T-helper 2 cell treated with Interferon-gamma antibody and Interleukin-4, amounts not matched to agents 100 ng/mL and 5 ng/mL, for 36 hours (primary cell): ENCODE measurements at places on chromosomes 13 and 19. TPM values are rescaled to one million over a fixed set of nuclear protein-coding genes. Genes with fewer than 3 reads are reported as not detected.

KLK8 gene
- not detected in 2 replicates for total RNA-seq

SIGLEC12 gene
- total RNA-seq, result 1.1 and 1.4 TPM in 2 replicates

CCNA1 gene
- 13.5 and 14.1 TPM in 2 replicates for total RNA-seq

KIR3DL2 gene
- total RNA-seq, result 0.73 and 0.93 TPM in 2 replicates

KCNN4 gene
- 36.9 and 39.9 TPM in 2 replicates for total RNA-seq

MEX3D gene
- 12.0 and 12.1 TPM in 2 replicates for total RNA-seq

GFY gene
- total RNA-seq, result not detected in 2 replicates

SLC8A2 gene
- 0.07 and 0.39 TPM in 2 replicates for total RNA-seq

ZNF136 gene
- total RNA-seq, result 13.2 and 13.3 TPM in 2 replicates

KLK11 gene
- not detected in 2 replicates for total RNA-seq

ZNF226 gene
- 13.7 and 14.2 TPM in 2 replicates for total RNA-seq

KLK4 gene
- total RNA-seq, result not detected in 2 replicates

APC2 gene
- 0.05 TPM in 2 replicates for total RNA-seq

ZNF30 gene
- 2.2 and 2.8 TPM in 2 replicates for total RNA-seq

LHB gene
- total RNA-seq, result not detected in 2 replicates

KLF1 gene
- 0.11 and 0.32 TPM in 2 replicates for total RNA-seq

SIGLECL1 gene
- not detected in 2 replicates for total RNA-seq

NOP53 gene
- total RNA-seq, result 286 and 295 TPM in 2 replicates

IGFL2 gene
- total RNA-seq, result 0.30 TPM in 1 of 2 replicates, not detected in the other

ITGBL1 gene
- total RNA-seq, result not detected in 2 replicates

MIR17HG gene
- 9.8 and 10.1 TPM in 2 replicates for total RNA-seq

MLLT1 gene
- total RNA-seq, result 47.1 and 53.2 TPM in 2 replicates

FFAR2 gene
- not detected in 2 replicates for total RNA-seq

MBD3L2 gene
- total RNA-seq, result not detected in 2 replicates

SIGLEC8 gene
- not detected in 2 replicates for total RNA-seq

SHC2 gene
- not detected in 2 replicates for total RNA-seq

MTUS2 gene
- not detected in 2 replicates for total RNA-seq

ZNF583 gene
- total RNA-seq, result 2.9 and 3.9 TPM in 2 replicates

ZNF497 gene
- total RNA-seq, result 0.73 and 1.1 TPM in 2 replicates

NDFIP2 gene
- total RNA-seq, result 155 TPM in 2 replicates

WDR88 gene
- total RNA-seq, result not detected in 2 replicates

MATK gene
- total RNA-seq, result 16.4 and 18.8 TPM in 2 replicates

PRSS57 gene
- total RNA-seq, result not detected in 2 replicates

PTH2 gene
- not detected in 2 replicates for total RNA-seq

TEX26 gene
- total RNA-seq, result not detected in 2 replicates

CCL25 gene
- total RNA-seq, result 0.23 and 0.27 TPM in 2 replicates

PRTN3 gene
- total RNA-seq, result not detected in 2 replicates

FLT1 gene
- 0.82 and 1.1 TPM in 2 replicates for total RNA-seq

SLAIN1 gene
- total RNA-seq, result 34.2 and 37.3 TPM in 2 replicates

SH2D3A gene
- 20.8 and 21.0 TPM in 2 replicates for total RNA-seq

RAB20 gene
- 1.5 and 2.3 TPM in 2 replicates for total RNA-seq

ZNF99 gene
- not detected in 2 replicates for total RNA-seq

KLK2 gene
- 0.16 and 0.27 TPM in 2 replicates for total RNA-seq

LYPD5 gene
- 0.45 and 0.57 TPM in 2 replicates for total RNA-seq

C5AR1 gene
- total RNA-seq, result 1.4 and 1.7 TPM in 2 replicates

PSG4 gene
- total RNA-seq, result not detected in 2 replicates

GPATCH1 gene
- total RNA-seq, result 12.3 and 14.1 TPM in 2 replicates
